ENCODE measurements at places on chromosomes 1 and 21.
A peak's percentile ranks its signal among the peaks of the same experiment; 100 is the strongest.

DNA sequence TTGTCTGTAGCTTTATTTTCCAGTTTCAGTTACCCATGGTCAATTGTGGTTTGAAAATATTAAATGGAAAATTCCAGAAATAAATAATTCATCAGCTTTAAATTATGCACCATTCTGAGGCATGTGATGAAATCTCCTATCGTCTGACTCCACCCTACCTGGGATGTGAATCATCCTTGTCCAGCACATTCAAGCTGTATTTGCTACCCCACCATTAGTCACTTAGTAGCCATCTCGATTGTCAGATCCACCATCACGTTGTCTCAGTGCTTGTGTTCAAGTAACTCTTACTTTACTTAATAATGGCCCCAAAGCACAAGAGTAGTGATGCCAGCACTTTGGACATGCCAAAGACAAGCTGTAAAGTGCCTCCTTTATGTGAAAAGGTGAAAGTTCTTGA, 4.0 kb downstream of the STPG1 start:
- peak overlapping the region; percentile 66 for H3K27ac ChIP-seq
- no peaks in the 10 kb centered on the region for H3K36me3 ChIP-seq
- H3K4me1 ChIP-seq, result peaks cover 39% of the 10 kb centered on the region
- no peak overlapping the region for H3K4me3 ChIP-seq
- DNase-seq, result peak; percentile 91

DNA sequence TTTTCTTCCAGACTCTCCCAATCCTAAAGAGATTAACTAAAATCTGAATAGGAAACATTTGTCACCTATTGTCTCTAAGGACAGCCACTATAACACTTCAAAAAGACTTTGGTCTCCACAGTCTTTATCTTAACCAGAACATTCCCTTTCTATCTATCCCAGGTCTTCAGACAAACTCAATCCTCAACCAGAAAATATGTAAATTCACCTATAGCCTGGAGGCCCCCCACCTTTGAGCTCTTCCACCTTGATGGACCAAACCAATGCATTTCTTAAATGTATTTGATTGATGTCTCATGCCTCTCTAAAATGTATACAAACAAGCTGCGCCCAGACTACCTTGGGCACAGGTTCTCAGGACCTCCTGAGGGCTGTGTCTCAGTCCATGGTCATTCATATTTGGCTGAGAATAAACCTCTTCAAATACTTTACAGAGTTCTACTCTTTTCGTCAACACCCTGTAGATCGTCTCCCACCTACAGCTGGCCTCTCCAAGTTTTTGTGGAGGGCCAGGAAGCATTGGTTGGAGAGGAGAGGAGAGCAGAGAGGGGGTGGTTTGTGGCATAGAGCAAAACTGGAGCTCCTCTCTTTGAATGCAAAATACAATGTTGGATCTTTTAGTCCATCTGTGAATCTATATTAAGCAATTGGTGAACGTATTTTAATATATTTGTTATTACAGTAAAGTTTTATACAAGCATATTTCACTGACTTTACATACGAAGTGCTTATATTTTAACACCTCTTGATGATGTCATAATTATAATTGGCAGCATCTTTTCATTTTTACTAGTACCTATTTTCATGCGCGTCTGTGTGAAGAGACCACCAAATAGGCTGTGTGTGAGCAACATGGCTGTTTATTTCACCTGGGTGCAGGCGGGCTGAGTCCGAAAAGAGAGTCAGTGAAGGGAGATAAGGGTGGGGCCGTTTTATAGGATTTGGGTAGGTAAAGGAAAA, 230.7 kb upstream of the DUSP10 start:
- H3K27me3 ChIP-seq, result no peaks in the 10 kb centered on the region
- H3K4me3 ChIP-seq, result no peak overlapping the region
- no peaks in the 10 kb centered on the region for H3K36me3 ChIP-seq
- H3K27ac ChIP-seq, result no peak overlapping the region
- H3K4me1 ChIP-seq, result no peaks in the 10 kb centered on the region

- DNase-seq, result no peak
- no peaks in the 10 kb centered on the region for H3K4me1 ChIP-seq
- no peak overlapping the region for H3K27ac ChIP-seq
- H3K36me3 ChIP-seq, result no peaks in the 10 kb centered on the region
Measured at GRCh38 chr1:17653276-17653675, 101.9 kb upstream of the ACTL8 start.

GRCh38 chr1:230495076-230495475, 68.9 kb upstream of the PGBD5 start:
- H3K27ac ChIP-seq, result no peak overlapping the region
- H3K27me3 ChIP-seq, result 0 out of 2 replicates have a peak, but pooled peaks cover 3% of the 10 kb centered on the region
- no peak overlapping the region for H3K4me3 ChIP-seq
- DNase-seq, result no peak

DNA sequence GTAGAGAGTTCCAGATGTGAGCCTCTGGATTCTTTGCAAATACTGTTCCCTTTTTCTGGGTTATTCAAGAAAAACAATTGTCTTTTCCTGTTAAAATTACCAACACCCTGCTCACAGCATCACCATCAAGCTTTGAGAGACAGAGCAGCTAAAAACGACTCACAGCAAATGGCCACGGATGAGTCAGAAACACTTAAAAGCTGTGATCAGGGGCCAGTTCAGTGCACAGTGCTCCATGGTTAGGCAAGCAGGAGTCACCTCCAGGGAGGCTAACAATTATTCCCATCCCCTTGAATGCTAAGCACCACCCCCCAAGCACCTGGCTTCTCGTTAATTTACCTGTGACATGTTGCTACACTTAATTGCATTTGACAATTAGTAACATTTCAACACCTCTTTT, 128.4 kb upstream of the CAMK1G start:
- H3K27ac ChIP-seq, result no peak overlapping the region
- no peaks in the 10 kb centered on the region for H3K27me3 ChIP-seq
- no peaks in the 10 kb centered on the region for H3K36me3 ChIP-seq
- H3K4me3 ChIP-seq, result no peak overlapping the region

DNA sequence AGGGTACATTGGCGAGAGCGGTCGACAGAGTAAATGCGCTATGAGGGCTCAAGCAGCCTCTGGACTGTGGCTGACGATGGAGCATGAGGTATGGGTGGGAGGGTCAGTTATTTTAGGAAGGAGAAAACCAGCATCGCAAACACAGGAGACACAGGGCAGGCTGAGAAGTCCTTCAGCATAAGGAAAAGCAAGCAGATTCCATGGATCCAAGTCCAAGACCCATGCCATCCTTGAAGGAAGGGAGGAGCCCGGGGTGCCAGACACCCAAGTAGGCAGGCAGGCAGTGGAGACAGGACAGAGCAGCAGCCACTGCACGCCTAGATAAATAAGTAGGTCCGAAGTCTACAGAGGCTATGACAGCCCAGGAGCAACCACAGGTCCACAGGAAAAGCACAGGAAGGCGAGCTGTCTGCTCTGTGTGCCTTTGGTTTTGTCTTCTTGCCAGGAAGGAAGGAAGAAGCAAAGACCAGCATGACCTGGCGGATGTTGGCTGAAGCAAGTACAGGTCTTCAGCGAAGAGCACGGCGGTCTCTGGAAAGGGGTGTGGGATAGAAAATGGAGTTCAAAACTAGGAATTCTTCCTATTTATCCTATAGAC, 76.4 kb upstream of the SLC45A1 start:
- no peak overlapping the region for H3K4me3 ChIP-seq
- no peak overlapping the region for H3K27ac ChIP-seq
- H3K4me1 ChIP-seq, result peaks cover 14% of the 10 kb centered on the region

DNA sequence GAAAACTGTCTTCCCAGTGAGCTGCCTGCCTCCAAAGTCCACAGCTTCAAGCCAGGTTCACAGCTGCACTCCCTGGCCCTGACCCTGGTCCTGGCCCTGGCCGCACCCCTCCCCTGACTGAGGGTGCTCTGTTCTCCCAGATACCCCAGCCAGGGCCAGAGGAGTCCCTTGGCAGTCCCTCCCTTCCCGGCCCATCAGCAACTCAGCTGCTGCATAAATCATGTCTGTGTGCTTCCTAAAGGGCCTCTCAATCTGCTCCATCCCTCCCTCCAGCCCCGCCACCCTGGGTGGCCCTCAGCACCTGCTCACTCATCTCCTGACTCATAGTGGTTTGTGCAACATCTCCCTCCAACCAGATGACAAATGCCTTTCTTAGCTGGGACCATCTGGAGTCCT, 24.8 kb upstream of the C1orf174 start:
- H3K4me3 ChIP-seq, result no peak overlapping the region
- no peak overlapping the region for H3K27ac ChIP-seq
- peaks cover 4% of the 10 kb centered on the region for H3K27me3 ChIP-seq
- no peaks in the 10 kb centered on the region for H3K4me1 ChIP-seq
- DNase-seq, result peak; percentile 19

- no peak overlapping the region for H3K4me3 ChIP-seq
- peak overlapping the region; percentile 19 for H3K27ac ChIP-seq
- H3K4me1 ChIP-seq, result peaks cover 13% of the 10 kb centered on the region
- peak; percentile 55 for DNase-seq
Measured at GRCh38 chr1:20992322-20993056, 184.2 kb downstream of the EIF4G3 start.

DNA sequence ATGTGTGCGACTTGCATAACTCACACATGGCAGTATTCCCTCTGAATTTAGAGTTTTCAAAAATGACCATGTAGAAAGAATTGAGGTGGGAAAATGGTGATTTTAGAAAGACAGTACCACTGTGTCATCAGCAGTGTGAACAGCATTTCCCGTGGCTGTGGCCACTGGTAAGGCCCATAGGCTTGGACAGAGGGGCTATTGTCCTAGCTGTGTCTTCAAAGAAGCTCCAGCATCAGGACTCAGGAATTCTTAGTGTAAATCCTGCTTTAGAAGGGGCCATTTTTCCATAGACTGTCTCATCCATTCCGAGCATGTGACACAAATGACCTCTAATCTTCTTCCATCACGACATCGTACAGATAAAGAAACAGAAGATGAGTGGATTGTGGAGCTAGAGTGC, 119.3 kb upstream of the BACE2 start:
- no peak overlapping the region for H3K27ac ChIP-seq
- no peaks in the 10 kb centered on the region for H3K27me3 ChIP-seq
- H3K36me3 ChIP-seq, result no peaks in the 10 kb centered on the region
- H3K4me1 ChIP-seq, result no peaks in the 10 kb centered on the region
- no peak overlapping the region for H3K4me3 ChIP-seq

- H3K4me3 ChIP-seq, result no peak overlapping the region
- H3K36me3 ChIP-seq, result no peaks in the 10 kb centered on the region
- no peaks in the 10 kb centered on the region for H3K4me1 ChIP-seq
- H3K27ac ChIP-seq, result no peak overlapping the region
- 0 out of 2 replicates have a peak, but pooled peaks cover 14% of the 10 kb centered on the region for H3K27me3 ChIP-seq
Measured at GRCh38 chr1:113170519-113170918, 97.5 kb downstream of the LRIG2 start.

Measured in GM23248 (cell line).